ENCODE measurements at places on chromosomes 11 and 22.

GRCh38 chr11:101215069-101215468 lies 85.5 kb upstream of the PGR start:
- H3K27me3 ChIP-seq = no peaks in the 10 kb centered on the region
- no peaks in the 10 kb centered on the region for H3K4me1 ChIP-seq
- H3K4me3 ChIP-seq = no peak overlapping the region
- no peak overlapping the region for H3K27ac ChIP-seq
- no peaks in the 10 kb centered on the region for H3K36me3 ChIP-seq
- DNase-seq = no peak

GRCh38 chr11:130722401-130722800 lies 193.9 kb downstream of the SNX19 start:
- no peak for DNase-seq
- H3K4me3 ChIP-seq = no peak overlapping the region
- no peak overlapping the region for H3K27ac ChIP-seq

DNA sequence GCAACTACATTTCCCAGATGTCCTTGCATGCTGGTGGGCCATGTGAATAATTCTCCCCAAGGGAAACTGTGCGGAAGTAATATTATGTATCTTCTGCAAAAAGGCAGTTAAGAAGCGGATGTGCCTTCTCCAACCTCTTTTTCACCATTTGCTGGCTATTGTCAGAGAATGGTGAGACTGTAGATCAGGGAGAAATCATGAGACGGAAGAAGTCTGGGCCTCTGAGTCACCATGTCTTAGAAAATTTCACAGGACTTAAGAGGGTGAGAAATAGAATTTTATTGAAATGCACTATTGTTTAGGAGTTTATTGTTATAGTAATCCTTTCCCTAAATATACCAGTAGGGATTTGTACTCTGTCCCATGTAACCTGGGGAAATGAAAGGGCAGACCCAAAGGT lies 298.7 kb upstream of the ZC3H12C start:
- no peaks in the 10 kb centered on the region for H3K4me1 ChIP-seq
- H3K27me3 ChIP-seq = no peaks in the 10 kb centered on the region
- H3K4me3 ChIP-seq = no peak overlapping the region
- H3K36me3 ChIP-seq = no peaks in the 10 kb centered on the region
- DNase-seq = no peak

DNA sequence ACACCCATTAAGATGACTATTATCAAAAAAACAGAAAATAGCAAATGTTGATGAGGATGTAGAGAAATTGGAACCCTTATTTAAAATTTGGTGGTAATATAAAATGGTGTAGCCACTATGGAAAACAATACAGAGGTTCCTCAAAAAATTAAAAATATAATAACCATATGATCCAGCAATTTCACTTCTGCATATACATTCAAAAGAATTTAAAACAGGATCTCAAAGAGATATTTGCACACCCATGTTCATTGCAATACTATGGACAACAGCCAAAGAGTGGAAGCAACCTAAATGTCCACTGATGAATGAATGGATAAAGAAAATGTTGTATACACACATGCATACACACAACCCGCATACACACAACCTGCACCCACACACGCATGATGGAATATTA lies 102.2 kb downstream of the FAM168A start:
- H3K4me3 ChIP-seq = no peak overlapping the region
- DNase-seq = no peak
- no peaks in the 10 kb centered on the region for H3K36me3 ChIP-seq
- H3K4me1 ChIP-seq = peaks cover 20% of the 10 kb centered on the region

DNA sequence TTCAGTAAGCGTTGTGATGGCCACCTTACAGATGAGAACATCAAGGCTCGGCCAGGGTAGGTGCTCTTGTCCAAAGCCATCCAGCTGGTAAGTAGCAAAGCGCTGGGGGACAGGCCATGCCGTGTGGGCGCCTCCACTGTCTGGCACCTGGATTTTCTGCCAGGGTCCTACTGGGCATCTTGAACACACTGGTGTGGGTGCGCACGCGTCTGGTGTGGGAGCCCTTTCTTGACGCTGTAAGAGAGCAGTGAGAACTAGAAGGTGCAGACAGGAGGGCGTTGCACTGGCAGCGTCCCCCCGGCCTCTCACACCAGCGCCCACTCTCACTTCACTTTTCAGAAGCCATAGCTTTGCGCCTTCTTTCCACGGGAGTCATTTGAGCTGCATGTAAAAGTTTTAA lies 296.6 kb downstream of the TBC1D22A start:
- H3K4me1 ChIP-seq = no peaks in the 10 kb centered on the region
- no peaks in the 10 kb centered on the region for H3K36me3 ChIP-seq
- H3K27ac ChIP-seq = no peak overlapping the region
- H3K27me3 ChIP-seq = no peaks in the 10 kb centered on the region

Data from heart right ventricle (tissue), 16 donors.